Endodermal cell (in vitro differentiated cells): ENCODE measurements at places on chromosomes 1 and 21.

DNA sequence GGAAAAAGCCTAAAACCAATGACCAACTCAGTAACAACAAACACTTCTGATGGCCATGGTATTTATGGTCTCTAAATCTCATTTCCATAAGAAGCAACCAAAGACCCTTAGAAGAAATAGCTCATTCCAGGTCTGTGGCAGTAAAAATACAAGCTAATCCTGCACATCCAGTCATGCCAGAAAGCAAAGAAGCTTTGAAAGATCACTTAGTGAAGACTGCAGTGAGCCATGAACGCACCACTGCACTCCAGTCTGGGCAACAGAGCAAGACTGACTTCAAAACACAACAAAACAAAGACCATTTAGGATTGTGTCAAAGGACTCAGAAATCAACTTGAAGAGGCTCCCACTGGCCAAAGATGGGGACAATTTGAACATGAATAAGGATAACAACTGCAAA, 18.4 kb upstream of the ELK4 start:
- DNase-seq: no peak

GRCh38 chr1:1345860-1346500, 3.2 kb downstream of the DVL1 start:
- no peak for DNase-seq

DNA sequence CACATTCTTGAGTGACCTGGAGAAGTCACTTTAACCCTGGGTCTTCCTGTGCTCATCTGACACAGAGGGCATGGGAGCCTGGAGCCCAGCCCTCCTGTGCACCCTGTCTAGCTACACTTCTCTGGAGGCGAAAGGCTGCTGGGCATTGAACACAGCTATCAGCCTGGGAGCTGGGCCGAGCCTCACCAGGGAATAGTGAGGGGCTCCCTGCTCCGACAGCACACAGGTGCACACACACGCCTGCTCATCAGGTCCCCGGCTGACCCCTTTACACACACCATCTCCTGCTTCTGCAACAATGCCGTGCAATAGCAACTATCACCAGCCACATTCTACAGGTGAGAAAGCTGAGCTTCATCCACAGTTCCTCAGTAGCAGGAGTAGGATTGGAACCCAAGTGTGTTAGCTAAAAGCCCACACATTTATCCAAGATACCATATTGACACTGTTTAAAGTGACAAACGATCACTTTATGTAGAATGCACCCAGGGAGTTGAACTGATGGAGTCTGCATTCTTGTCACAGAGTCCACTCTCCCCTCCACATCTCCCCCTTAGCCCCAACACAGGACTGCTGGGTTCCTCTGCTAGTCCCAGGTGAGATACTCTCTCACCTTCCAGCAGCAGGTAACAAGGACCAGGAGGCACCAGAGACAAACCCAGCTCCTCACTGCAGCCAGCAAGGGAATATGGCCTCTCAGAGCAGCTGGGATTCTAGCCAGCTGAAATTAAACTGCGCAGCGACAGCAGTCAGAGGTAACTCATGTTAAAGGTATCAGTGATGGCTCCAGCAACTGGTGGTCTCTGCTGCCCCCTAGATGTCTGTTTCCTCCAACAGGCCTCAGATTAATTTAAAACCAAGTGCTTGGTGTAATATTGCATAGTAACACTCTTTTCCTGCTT, 18.3 kb upstream of the CAPN8 start:
- DNase-seq: peak; percentile 91

DNA sequence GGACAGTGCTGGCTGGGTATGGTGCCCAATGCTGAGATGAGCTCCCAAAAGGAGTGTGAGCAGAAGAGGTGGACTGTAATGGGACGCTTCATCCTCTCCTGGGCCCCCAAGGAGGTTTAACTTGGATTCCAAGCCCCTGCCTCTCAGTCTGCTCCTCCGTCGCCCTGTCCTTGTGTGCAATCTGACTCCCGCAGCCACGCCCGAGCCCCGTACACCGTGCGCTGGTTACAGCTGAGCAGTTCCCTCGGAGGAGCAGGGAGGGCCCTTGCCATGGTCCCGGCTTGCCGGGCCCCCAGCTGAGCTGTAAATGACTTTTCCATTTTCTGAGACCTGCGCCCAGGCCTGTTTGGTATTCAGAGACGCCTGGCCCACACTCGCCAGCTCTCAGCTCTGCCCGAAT, 53.7 kb downstream of the PAX7 start:
- DNase-seq: no peak

- no peak for DNase-seq
These were observed 6.5 kb upstream of the DNM3 start for GRCh38 chr1:171834821-171835220.

GRCh38 chr1:116492358-116492811, 78.4 kb downstream of the CD58 start:
- DNase-seq: no peak

DNA sequence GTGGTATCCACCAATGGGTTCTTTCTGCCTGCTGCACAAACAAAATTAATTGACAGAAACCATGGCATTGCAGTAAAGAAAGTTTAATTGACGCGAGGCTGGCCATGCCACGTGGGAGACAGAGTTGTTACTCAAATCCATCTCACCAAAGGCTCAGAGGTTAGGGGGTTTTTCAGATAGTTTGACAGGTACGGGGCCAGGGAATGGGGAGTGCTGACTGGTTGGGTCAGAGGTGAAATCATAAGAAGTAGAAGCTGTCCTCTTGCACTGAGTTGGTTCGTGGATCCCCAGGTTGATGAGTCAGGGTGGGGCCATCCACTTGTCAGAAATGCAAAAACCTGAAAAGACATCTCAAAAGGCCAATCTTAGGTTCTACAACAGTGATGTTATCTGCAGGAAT, 941 bp upstream of the TBCE start:
- DNase-seq: no peak

- DNase-seq: peak; percentile 10
These were observed 2.1 kb upstream of the PLA2G2F start for GRCh38 chr1:20137055-20137454.

- DNase-seq: no peak
These were observed 17.5 kb upstream of the FAM43B start for GRCh38 chr1:20534659-20535417.

DNA sequence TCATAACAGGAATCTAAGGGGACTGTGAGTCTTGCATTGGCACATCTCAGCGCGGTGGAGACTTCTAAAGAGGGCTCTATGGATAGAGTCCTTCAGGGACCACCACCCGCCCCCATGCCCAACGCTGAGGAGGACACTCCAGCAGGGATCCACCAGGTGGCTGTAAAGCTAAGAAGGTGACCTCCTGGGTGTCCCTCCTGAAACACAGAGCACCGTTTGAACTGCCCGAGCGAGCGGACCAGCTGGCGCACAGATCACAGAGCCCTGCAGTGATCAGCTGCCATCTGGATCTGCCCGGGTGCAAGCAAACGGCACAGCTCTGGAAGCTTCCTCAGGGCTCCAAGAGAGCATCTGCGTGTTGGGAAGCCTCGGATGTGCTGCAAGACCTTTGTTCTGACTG, 51.3 kb upstream of the LYST start:
- DNase-seq: no peak

GRCh38 chr1:31926252-31926651, 11.9 kb downstream of the PTP4A2 start:
- DNase-seq: no peak

GRCh38 chr1:56330391-56331026, 248.9 kb downstream of the PLPP3 start:
- DNase-seq: no peak

DNA sequence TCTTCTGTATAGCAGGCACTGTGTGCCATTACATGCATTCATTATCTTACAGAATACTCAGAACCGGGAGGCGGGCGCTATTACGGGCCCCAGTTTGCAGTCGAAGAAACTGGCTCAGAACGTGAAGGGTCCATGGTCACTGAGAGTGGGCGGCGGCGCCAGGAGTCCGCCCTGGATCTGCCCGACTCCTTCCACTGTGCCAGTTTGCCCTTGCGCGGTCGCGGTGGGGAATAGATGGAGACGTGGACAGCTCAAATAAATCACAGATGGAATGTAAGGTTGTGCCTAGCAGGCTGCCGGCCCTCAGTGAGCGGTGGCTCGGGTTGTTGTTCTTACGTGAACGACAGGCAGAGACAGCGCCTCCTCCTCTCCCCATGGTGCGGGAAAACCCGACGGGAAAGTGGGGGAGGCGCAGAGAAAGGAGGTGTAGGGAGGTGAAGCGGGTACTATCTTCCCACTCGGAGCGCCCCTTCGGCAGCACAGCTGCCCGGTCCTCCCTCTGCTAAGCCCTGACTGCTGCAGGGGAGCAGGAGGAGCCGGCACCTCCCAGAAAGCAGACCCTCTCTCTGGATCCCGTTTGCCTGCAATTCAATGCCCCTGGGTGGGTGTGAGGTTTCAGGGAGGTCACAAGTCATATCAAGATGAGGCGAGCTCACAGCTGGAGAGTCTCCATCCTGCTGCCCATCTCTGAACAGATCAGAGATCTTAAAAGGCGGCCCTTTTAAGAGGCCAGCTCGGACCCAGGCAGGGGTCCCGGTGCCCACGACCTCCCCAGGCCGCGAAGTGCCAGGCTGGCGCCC, 1.1 kb downstream of the COL9A2 start:
- DNase-seq: peak; percentile 85

- no peak for DNase-seq
These were observed 39.1 kb downstream of the KCNC4 start for GRCh38 chr1:110249256-110249655.

DNA sequence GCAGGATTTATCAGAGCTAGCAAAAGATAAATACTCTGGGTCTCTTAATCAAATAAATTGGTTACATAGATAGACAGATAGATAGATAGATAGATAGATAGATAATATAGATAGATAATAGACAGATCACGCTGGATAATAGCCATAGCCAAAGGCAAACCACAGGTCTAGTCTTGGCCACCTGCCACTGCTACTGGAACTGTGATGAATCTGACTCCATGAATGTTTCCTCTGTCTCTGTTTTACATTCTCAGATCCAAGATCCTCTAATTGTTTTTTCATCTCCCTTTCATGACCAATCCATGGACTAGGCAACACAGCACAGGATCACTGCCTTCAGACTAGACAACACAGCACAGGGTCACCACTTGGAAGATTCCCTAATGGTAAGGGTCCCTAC, 444.7 kb upstream of the NFIA start:
- DNase-seq: no peak
